ENCODE measurements at places on chromosomes 3 and 15.

- no peak for DNase-seq
Observed at GRCh38 chr15:82798104-82798503, 7.8 kb downstream of the FSD2 start.

DNA sequence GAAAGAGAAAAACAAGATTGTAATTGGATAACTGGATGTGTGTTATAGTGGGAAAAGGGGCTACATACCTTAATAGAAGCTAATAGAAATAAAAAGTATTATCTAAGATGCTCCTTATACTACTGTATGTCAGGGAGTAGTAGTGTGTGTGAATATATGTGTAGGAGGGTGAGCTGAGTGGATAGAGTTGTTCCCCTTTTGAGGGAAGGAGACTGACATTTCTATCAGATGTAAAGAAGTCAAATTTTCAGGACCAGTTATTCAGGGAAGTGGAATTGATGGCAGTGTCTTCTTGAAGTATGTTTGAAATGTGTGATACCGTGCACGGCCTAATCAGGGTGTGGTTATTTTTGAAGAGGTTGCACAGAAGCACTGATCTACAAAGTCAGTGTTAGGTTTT lies 49.1 kb downstream of the PCOLCE2 start:
- DNase-seq, result no peak

- DNase-seq, result no peak
Observed at GRCh38 chr15:65095747-65096104, 19.2 kb downstream of the KBTBD13 start.

DNA sequence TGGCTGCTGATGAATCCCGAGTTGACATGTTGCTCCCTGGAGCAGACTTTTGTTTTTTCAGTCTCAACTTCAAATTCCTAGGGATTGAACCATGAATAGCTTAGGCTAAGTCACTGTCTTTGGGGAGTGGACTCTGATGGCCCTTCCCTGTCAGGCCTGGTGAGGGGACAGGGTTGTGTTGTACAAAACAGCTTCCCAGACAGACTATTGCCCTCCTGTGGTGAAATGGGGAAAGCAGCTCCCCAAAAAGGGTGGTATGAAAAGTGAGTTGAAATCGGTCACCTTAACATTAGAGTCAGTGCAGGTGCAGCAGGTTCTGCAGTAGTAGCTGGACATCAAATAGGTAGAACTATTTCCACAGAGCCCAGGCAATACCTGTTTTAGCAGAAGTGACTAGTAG lies 775.6 kb downstream of the ROBO2 start:
- no peak for DNase-seq

GRCh38 chr3:190886945-190887344 lies 24.5 kb upstream of the GMNC start:
- no peak for DNase-seq

GRCh38 chr15:78944669-78945407 lies at the start of gene CTSH:
TSS of gene CTSH (minus strand) at chr15:78945046. CDS start at chr15:78944981, 65 bp downstream.
- peak; percentile 79 for DNase-seq

DNA sequence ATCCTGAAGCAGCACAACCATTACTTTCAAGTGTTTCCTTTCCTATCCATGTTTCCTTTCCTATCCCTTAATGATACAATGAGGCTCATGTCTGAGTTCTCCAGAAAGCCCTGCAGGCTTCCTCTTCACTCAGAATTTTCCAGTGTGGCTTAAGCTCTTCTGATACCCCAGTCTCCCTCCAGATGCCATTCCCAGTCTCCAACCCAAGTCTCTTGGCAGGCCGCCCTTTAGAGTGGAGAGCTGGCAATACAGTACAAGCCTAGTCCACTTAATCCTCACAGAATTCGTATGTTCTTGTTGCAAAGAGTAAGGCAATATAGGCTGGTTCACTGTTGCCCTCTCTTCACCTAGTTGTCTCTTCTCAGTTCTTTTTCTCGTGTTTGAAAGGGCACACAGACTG lies 503.9 kb upstream of the MDFIC2 start:
- no peak for DNase-seq
